ENCODE measurements at places on chromosomes 13 and 19.

DNA sequence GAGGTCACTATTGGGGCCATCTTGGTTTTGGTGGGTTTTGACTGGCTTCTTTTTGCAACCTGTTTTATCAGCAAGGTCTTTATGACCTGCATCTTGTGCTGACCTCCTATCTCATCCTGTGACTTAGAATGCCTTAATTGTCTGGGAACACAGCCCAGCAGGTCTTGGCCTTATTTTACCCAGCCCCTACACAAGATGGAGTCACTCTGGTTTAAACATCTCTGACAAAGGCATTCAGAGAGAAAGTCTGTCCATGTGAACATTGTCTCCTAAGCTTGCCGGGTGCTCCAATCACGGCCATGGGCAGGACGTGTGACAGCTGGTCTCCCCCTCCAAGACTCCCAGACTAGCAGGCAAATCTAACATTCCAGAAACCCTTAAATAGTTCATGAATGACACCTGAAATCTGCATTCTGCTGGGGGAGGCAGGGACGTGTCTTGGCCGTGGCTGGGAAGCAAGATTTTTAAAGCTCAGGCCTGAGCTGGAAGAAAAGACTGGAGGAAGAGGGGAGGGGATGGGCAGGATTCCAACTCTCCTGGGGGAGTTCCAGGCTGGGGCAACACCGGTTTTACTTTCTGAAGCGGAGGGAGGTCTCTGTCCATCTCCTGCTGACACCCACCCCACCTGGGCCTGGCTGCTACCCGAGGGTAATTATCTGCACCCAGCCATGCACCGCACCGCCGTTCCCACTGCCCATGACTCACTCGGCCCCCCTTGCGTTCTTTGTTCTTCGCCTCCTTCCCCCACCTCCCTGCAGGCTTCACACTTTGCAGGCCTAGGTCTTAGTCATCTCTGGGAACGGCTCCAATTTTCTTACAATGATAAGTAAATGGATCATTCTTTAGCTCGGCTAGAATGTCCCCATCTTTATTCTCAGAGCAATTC, 11.6 kb upstream of the OR1M1 start:
- peak; percentile 82 for DNase-seq

DNA sequence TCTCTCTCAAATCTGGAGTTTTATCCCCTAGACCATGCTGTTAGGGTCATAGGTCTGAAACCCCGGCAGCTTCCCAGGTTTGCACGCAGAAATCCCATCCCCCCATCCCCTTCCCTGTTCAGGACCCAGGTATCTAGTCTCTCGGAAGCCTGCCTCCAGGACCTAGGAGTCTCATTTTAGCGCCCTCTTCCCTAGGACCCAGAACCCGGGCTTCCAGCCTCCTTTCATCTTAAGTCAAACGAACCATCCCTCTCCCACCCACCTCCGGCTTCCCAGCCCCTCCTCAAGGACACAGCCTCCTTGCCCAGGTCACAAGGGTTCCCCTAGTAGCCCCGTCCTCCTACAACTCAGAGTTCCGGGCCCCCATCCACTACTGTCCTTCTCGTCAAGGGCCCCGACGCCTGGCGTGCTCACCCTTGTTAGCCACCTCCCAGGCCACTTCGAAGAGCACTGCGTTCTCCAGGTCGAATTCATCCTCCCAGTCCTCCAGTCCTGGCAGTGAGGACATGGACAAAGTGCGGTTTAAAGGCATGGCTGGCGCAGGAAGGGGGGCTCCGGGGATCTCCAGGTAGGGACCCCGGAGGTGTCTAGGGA, 431 bp downstream of the GYS1 start:
- no peak for DNase-seq

GRCh38 chr19:54186351-54186750, 3.0 kb downstream of the MBOAT7 start:
- no peak for DNase-seq

DNA sequence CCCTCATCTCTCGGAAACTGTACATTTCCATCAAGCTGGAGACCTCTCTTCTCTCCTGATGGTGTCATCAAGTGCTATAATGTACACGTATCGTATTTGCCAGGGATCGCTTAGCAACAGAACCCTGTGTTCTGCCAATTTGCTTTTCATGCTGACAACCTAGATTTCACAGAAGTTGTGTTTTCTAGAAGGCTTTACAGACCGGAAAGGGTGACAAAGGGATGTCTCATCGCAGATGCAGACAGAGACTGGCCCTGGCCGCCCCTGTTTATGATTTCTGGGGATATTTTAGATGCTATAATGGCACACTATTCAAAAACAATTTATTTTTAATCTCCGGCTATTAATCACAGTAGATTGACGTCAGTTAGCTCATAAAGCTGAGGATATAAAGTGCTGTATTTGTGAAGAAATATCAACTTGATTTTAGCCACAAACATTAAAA, 291.4 kb downstream of the IRS2 start:
- no peak for DNase-seq

DNA sequence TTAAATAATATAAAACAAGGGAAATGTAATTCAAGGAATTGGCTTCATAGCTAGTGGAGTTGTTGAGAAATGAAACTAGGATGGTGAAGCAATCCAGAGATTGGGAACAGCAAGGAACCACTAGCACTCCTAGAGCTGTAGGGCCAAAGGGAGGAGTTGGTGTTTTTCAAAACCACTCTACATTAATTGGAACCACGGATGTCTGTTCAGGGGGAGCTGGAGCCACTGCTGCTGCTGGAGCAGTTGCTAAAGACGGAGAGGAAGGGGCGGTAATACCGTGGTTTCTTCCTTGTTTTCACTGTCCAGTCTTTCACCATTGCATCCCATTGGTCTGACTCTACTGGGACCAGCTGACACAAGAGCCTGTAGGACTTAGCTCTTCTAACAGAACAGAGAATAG, 8.5 kb downstream of the DNAJC15 start:
- no peak for DNase-seq
